Mucosa of descending colon (tissue), 3 donors: ENCODE measurements at places on chromosomes 6 and 20.

DNA sequence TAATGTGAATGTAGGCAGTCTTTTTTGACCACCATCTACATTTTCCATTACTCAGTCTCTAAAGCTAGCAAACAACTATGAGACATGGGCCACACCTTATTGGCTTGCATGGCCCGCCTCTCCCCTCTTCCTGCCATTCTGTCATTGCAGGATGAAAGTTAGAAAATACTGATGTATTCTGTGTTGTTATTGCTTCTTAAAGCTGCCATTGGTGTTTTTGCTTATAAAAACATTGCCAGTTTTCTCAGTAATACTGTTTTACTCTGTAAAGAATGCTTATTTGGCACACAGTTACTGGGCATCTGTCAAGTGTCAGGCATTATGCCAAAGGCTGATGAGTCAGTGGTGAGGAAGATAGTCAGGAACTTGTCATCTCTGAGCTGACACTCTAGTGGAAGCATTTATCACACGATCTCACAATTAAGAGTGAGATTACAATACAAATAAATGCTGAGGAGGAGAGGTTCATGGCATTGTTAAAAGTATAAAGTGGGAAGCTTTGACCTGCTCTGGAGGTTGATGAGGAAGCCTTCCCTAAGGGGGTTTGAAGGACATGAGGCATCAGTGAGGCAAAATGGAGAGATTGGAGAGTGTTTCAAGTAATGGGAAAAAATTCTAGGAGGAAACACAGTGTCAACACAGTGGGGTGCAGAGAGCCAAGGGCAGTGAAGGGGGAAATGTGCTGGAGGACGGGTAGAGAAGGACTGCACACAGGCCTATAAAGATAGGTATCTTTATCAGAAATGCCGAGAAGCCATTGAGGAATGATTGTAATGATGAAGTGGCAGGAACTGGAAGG lies 14.7 kb downstream of the KLHL32 start:
- DNase-seq, result peak; percentile 25

DNA sequence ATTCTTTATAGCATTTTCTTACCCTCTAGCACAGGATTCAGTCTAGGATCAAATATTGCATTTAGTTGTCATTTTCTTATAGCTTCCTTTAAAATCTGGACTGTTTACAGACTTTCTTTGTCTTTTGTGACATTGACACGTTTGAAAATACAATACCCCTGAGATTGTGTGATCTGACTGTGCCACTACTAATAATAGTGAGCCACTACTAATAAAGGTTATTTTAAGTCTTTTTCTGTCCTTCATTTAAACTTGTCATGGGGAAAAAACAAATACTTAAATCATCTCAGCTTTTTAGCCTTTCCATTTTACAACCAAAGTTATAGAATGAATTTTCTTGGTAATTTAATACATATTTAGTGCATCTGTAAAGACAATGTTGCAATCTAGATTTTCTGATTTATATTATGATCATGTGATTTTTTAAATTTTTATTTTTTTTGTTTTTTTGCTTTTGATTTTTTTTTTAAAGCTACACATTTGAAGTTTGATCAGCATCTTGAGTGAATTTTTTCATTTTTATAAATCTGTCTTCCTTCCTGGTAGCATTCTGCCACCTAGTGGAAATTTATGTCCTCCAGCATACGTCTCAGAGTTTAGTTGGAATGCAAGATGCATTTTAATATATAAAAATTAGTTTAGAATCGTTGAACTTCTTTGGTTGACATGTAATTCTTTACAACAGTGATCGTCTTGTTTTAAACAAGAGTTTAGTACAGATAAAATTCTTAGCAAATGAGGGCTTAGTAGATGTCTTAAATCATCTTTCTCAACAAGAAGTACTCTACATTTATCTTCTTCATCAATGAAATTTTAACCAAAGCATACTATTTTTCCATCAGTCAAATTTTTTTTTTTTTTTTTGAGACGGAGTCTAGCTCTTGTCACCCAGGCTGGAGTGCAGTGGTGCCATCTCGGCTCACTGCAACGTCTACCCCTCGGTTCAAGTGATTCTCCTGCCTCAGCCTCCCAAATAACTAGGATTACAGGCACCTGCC lies 119.4 kb downstream of the NCOA3 start:
- DNase-seq, result no peak

- no peak for DNase-seq
Measured at GRCh38 chr6:158759966-158760617, 59.1 kb downstream of the EZR start.

DNA sequence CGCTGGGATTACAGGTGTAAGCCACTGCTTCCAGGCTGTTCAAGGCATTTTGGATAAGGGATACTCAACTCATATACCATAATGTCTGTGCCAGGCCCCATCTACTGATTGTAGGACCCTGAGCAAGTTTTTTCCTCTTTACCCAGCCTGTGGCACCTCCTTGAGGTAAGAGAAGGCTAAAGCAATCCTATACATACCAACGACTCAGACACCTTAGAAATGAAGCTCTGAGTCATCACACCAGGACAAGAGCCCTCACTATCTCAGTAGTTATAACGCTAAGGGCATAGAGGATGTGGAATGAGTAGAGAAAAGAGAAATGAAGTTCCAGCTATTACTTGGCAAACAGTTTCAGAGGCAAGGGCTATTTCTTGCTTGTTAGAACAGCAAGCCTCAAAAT lies 16.9 kb downstream of the NDRG3 start:
- no peak for DNase-seq

GRCh38 chr20:6051505-6051904 lies 2.4 kb downstream of the LRRN4 start:
- no peak for DNase-seq

- DNase-seq, result no peak
Measured at GRCh38 chr6:109478222-109478805, 4.7 kb downstream of the ZBTB24 start.

GRCh38 chr6:92043777-92044176 lies 1375.6 kb downstream of the EPHA7 start:
- DNase-seq, result no peak

DNA sequence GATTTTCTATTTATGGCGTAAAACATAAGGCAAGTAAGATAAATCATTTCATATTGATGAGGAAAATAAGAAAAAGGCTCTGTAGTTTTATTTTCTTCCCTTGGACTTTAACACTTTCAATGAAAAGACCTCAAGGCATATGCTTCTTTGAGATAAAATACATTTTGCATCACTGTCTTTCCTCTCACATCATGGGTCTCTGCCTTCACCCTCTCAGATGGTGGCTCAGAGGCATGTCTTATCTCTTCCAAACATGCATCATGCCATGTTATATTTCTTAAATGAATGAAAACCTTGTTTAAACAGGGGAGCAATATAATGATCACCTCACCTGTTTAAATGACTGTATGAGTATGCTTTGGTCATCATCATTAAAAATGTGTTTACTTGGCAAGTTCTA lies 59.3 kb downstream of the PRL start:
- no peak for DNase-seq

DNA sequence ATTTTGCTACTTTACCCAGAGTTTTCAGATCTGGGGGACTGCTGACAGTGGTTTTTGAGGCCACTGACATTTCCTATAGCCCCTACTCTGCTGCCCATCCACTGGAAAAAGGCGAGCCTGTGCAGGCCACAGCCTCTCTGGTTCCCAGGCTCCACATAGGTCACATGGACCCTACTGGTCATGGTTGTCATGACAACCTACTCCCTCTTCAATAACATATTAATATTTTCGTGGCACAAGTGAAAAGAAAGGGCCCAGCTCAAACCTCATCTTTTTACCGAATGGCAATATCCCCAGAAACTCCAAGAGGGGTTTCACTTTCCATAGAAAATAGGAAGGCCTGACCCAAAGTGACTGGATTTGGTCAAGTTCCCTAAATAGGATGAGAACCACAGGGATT lies 11.0 kb upstream of the FOXO3 start:
- DNase-seq, result no peak

DNA sequence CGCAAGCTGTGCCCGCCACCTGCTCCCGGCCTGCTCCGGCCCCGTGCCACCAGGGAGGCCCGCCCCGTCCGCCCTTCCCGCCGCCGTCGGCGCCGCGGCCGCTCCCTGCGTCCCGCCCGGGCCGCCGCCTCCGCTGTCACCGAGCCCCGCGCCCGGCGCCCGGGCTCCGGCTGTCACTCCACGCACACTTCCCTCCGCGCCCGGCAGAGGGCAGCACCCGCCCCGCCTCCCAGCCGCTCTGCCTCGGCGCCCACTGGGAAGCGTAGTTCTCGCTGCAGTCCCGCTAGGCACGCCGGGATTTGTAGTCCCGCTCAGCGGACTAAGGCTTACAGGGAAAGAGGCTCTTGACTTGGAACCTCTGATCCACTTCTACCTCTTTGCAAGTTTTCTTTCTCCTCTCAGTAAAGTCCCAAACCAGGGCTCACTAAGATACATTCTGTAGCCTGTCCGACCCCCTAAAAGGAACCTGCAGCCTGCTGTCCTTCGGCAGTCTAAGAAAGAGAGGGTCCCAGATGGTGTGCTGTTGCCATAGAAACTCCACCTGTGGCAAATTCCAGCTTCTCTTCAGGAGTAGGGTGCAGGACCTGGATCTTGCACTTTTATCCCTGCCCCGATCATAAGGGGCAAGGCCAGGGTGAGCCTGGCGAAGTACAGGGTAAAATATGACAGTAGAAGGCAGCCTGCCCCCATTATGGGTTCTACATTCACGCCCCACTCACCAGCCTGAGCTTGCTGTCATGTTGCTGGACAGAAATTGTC lies at the start of gene TFEB:
Gene TFEB, minus strand, starts transcription at position 182 of the 759 bp plus-strand sequence. CDS start 44,395 bp downstream, outside the sequence.
- peak; percentile 96 for DNase-seq

GRCh38 chr6:163712566-163712961 lies 298.0 kb downstream of the QKI start:
- DNase-seq, result no peak

DNA sequence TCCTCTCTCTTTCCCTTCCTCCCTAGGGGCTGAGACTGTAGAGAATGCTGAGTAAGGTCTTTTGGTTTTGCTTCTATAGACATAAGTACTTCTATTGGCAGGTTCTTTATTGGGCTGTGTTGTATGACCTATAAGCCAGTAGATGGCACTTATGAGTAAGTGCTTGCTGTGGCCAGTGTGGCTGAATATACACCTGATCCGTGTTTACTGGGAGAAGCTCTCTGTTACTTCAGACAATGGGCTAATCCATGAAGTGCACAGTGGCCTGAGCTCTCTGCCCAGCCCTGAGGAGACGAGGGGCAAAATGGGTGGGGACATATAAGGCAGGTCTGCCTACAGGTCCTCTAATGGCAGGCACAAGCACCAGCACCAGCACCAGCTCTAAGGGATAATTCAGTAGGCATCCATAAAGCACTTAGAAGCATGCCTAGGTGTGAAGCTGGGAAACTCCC lies 610.3 kb downstream of the RNF144B start:
- DNase-seq, result peak; percentile 7

DNA sequence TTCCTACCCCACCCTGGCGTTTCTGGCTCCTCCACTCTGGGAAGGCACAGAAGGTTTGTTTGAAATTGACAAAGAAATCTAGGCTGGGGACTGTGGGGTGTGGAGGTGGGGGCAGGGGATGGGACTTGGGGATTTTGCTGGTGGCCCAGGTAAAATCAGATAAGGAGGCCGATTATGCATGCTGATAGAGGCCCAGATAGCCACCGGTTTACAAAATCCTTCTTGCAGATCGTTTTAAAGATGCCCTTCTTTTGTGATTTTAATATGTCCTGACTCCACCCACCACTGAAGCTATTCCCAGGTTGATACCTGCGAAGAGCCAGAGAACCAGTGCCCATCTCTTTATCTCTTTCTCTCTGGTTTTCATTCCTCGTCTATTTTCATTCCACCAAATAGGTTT lies 104.9 kb downstream of the TFAP2C start:
- DNase-seq, result no peak

DNA sequence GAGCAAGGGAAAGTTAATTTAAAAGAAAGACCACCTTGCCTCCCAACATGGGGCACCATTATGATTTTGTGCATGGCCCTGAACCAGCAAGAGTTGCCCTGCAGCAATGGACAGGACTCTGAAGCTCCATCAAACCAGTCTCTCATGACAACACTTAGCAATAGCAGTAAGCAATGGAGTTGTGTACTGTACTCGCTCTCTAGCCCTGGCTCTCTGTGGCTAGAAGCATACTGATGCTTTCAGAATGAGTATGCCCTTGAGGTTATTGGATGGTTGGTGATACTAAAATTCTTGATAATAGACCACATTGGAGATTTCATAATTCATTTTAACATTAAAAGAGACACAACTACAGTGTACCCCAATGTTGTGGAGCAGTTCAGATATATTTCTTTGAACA lies 23.2 kb upstream of the LMBRD1 start:
- DNase-seq, result no peak

DNA sequence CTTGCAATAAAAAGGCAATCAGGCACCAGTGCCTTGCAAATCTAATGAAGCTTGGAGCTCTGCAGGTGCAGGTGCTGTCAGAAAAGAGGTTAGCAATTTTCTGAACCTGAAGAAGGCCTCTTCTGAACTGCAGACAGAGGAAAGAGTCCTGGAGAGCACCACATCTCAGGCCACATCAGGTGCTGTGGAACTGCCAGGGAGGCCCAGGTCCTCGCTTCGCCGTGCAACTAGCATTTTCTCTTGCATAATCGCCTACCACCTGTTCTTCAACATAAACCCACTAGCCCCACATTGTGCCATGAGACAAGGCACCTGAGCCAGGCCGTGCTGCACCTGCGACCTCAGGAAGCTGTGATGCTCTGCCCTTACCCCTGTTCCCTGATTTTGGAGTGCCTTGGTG lies 187.6 kb downstream of the DTNBP1 start:
- DNase-seq, result no peak

- DNase-seq, result no peak
Measured at GRCh38 chr6:41325446-41326066, 9.9 kb upstream of the NCR2 start.

DNA sequence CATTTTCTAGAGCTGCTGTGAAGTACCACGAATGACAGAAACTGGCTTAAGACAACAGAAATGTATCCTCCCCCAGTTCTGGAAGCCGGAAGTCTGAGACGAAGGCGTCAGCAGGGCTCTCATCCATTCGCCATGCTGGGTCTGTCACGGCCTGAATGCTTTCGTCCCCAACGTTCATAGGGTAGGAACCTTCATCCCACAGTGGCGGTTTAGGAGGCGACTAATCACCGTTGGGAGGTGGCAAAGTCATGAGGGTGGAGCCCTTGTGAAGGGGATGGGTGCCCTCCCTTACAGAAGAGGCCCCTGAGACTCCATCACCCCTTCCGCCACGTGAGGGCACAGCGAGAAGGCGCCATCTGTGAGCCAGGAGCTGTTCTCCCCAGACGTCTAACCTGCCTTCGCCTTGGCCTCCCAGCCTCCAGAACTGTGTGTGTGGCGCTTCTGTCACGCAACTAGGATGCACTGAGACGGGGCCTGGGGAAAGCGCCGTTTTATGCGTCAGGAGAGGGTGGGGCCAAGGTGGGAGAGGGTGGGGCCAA lies 250.3 kb downstream of the TTLL2 start:
- no peak for DNase-seq

DNA sequence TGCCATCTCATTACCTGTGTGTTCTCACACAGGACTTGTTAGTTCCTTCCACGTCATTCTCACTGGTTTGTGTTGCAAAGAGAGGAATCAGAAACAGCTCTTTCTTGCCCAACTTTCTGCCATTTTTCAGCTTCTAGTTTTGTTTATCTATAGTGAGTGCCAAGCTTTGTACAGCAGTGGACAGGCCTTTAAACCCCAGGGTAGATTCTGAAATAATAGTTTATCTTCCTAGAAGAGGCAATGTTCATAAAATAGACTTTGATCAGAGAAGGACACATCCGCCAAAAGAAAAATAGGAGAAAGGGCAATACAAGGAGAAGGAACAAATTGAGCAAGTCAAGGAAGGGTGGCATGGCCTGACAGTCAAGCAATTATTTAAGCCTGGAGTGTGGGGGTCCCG lies 17.7 kb upstream of the TMEM30A start:
- no peak for DNase-seq

- DNase-seq, result no peak
Measured at GRCh38 chr6:147936703-147937470, 405.8 kb upstream of the SASH1 start.

- DNase-seq, result no peak
Measured at GRCh38 chr20:43542674-43543073, 16.2 kb upstream of the SGK2 start.
